ENCODE measurements at places on chromosomes 6 and 20. TPM values are rescaled to one million over a fixed set of nuclear protein-coding genes. Genes with fewer than 3 reads are reported as not detected.

The EMILIN3 gene
- total RNA-seq, result 8.6 TPM

The ID4 gene
- 190 TPM for total RNA-seq

The NCOA3 gene
- total RNA-seq, result 43.7 TPM

The ADAT2 gene
- total RNA-seq, result 4.6 TPM

The DOK5 gene
- 28.8 TPM for total RNA-seq

The SLC22A2 gene
- 6.7 TPM for total RNA-seq

The CENPW gene
- total RNA-seq, result 9.2 TPM

The LAMA2 gene
- total RNA-seq, result 172 TPM

The RAB32 gene
- 18.1 TPM for total RNA-seq

The RAET1L gene
- total RNA-seq, result not detected

The SEMG1 gene
- not detected for total RNA-seq

The ERVFRD-1 gene
- total RNA-seq, result 0.06 TPM

The CDH26 gene
- total RNA-seq, result 0.99 TPM

The MROH8 gene
- total RNA-seq, result 4.8 TPM

The MOXD1 gene
- total RNA-seq, result 12.5 TPM

The NRM gene
- 1.9 TPM for total RNA-seq

The CYP24A1 gene
- total RNA-seq, result 0.69 TPM

The CENPB gene
- 74.8 TPM for total RNA-seq

The CAGE1 gene
- total RNA-seq, result 0.17 TPM

The LSM2 gene
- 45.7 TPM for total RNA-seq

The DEFB124 gene
- total RNA-seq, result not detected

The HEY2 gene
- total RNA-seq, result 10.3 TPM

The ULBP2 gene
- total RNA-seq, result 0.89 TPM

The PNLDC1 gene
- 0.22 TPM for total RNA-seq

The MUC21 gene
- total RNA-seq, result not detected

The NR2E1 gene
- total RNA-seq, result not detected

The MAS1 gene
- 0.10 TPM for total RNA-seq

The C4A gene
- 107 TPM for total RNA-seq

The MOG gene
- 22.6 TPM for total RNA-seq

The BPIFA1 gene
- total RNA-seq, result not detected

The CYP21A2 gene
- total RNA-seq, result 0.61 TPM

The NCOA6 gene
- 19.2 TPM for total RNA-seq

The MRPL14 gene
- total RNA-seq, result 53.1 TPM

The TFAP2D gene
- not detected for total RNA-seq

The IRF4 gene
- 0.50 TPM for total RNA-seq

The RIPOR2 gene
- 34.2 TPM for total RNA-seq

All from spinal cord (tissue), 10 donors.